ENCODE measurements at places on chromosomes 16 and 17.
A peak's percentile ranks its signal among the peaks of the same experiment; 100 is the strongest.

GRCh38 chr17:57735707-57736106 lies 9.4 kb downstream of the CCDC182 start:
- peak; percentile 47 for DNase-seq

GRCh38 chr16:1858189-1858865 lies 13.6 kb downstream of the MEIOB start:
- no peak for DNase-seq

- DNase-seq, result peak; percentile 57
Observed at GRCh38 chr16:30844671-30845449, 49.0 kb downstream of the BCL7C start.

GRCh38 chr17:2222301-2222700 lies 81.3 kb downstream of the SMG6 start:
- no peak for DNase-seq

GRCh38 chr16:67902831-67903230 lies 9.8 kb downstream of the PSKH1 start:
- DNase-seq, result no peak

DNA sequence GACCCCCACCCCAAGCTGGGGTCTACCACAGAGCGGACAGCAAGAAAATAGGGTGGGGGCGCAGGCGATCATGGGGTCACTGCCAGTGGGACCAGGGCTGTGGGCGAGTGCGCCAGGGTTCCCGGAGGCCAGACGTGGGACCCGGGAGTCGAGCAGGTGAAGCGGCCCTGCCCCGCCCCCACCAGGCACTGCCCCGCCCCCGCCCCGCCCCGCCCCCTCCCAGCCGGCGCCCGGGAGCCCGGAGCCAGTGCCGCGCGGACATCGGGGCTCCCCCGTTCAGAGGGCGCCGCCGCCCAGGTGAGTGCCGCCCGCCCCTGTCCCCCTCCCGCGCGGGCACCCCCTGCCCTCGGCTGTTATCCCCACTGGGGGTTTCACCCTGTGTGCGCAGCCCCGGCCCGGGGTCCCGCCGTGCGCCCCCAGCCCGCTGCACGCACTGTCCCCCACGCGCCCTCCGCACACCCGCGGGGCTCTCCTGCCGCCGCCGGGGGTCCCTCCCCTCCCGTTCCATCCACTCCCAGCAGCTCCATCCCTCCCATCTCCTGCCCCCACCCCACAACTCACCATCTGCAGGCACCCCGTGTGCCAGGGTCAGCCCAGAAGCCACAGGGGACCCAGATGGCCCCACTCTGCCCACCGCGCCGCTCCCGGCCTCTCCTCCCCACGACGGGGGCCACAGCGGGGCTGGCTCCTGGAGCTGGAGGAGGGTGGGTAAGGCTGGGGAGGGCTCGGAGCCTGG lies at the start of gene SSTR5:
Gene SSTR5 (plus strand): TSS at position 222 of the 736 bp plus-strand sequence. CDS start 6,122 bp downstream, outside the sequence.
- DNase-seq, result no peak

GRCh38 chr17:18141210-18141803 lies 32.8 kb downstream of the MYO15A start:
- DNase-seq, result peak; percentile 66

DNA sequence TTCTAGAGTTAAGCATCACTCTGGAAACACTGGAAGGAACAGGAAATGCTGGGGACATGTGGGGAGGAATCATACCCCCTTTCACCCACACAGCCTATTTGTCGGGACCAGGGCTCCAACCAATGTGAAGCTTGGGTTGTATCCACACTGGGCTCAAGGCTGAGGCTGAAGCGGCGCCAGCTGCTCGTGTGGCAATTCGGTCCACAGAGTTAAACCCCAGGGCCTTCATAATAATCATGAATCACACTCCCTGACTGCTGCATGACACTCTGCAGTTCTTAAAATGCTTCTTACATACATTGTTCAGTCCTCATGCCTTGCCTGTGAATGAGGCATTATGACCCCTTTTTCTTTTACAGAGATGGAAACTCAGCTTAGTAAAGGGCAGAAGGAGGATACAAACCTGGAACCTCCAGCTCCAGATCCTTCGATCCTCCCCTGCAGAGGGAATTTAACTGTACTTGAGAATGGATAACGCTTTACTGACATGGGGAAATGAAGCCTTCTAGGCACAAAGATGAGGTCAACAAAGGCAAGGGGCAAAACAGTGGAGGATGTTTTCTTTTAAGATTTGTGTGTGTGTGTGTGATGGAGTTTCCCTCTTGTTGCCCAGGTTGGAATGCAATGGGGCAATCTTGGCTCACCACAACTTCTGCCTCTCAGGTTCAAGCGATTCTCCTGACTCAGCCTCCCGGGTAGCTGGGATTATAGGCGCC lies 72.7 kb downstream of the SOX9 start:
- no peak for DNase-seq

DNA sequence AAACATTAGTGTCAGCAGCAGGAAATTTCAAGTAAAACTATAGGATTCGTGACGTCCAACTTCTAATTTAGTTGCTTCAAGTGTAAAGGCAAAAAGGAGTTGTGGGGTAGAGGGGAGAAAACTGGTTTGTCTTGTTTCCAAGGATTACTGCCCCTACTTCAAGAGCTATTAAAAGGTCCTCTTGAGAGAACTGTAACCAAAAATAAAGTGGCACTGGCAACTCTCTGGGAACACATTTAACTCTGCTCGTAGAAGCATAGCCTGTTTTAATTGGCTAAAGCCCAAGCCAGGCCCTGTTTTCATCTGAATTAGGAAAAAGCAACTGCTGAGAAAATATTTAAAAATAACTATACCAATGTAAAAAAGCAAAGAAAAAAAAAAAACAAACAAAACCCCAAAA lies 51.8 kb upstream of the AKAP1 start:
- peak; percentile 96 for DNase-seq

- DNase-seq, result peak; percentile 46
Observed at GRCh38 chr17:40290629-40291280, 3.1 kb downstream of the CDC6 start.

DNA sequence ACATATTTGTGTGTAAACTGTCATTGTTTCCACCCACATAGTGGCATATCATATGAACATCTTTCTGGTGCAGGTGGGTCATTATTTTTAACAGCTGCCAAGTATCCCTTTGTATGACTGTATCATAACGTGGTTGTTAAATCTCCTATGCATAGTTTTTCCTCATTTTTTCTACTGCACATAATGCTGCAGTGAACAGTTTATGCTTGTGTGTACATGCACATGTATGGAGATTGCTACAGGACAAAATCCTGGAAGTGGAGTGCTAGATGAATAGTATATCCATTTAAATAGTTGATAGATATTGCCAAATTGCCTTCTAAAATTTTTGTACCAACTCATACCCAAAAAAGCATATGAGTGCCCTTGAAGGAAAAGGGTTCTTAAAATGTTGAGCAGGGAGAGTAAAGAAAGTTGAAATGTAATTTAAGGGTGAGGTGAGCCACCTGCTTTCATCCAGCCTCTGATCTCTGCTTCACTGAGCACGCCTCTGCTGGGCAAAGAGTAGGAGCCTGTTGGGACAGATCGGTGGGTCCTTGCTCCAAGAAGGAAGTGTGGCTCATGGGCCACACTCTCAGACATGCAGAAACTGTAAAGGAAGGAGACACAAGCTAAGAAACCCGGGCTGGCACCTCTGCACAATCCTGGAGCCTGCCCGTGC lies 55.3 kb downstream of the HLF start:
- DNase-seq, result no peak

GRCh38 chr17:43844241-43844640 lies 2.7 kb upstream of the CD300LG start:
- DNase-seq, result no peak

DNA sequence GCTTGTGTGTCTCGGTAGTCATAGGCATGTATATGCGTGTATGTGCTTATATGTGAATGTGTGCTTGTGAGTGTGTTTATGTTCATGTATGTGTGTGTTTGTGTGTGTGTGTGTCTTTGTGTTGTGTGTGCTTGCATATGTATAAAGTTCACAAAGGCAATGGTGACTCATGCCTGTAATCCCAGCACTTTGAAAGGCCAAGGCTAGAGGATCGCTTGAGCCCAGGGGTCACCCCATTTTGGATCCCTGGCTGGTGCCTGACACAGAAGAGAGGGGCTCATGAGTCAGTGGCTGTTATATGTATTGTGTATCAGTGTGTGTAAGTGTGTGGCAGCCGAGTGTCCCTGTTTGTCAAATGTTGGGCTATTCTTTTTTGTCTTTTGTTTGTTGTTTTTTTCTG lies 69.3 kb downstream of the ABCC1 start:
- DNase-seq, result no peak

- DNase-seq, result peak; percentile 93
Observed at GRCh38 chr16:79600638-79601091, at the start of gene MAF. TSS of gene MAF (minus strand) at chr16:79600737. CDS start at chr16:79599902, 835 bp downstream.

DNA sequence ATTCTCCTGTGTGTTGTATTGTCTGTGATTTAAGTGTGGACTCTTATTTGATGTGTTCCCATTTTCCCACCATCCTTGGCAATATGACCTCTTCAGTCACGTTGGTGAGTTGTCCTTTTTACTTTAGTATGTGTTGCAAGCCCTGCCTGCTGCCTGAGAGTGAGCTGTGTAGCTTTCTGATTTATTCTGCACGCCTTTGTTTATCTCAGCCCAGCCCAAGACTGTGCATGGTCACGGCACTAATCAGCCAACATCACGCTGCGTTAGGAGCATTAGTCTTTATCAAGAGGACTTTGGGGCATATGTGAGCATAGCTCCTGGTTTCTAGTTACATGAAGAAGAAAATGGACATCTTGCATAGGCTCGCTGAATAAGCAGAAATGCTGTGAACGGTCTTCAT lies 6.0 kb downstream of the TOM1L1 start:
- no peak for DNase-seq

DNA sequence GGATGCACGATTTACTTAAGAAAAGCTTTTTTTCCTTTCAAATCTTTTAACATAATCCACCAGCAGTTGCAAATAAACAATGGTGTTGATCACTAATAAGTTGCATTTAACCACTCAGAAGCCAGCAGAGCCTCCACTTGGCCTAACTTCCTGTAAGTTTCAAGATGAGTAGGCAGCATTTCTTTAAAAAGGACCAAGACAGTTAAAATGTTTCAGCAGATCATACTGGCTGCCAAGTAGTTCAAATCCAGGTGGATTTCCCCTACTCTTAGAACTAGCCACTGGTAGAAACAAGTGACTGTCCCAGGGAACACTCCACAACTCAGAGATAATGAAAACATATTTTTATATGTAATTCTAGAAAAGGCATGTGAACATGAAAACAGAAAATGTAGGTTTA lies 17.0 kb upstream of the RFFL start:
- DNase-seq, result no peak

DNA sequence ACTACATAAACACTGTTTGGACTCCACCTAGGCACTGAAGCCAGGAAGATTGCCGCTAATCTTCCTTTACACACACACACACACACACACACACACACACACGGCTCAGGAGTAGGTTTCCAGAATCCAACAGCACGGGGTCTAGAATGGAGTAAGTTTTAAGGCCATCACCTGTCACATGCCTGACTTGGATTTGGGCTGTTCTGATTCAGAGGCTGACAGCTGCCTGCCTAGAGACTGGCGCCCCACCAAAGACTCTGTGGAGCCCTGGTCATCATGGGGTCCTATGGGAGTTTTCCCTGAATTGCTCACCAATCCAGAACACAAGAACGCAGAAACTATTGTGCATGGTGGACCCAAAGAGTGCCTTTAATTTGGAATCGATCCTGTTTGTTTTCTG lies 10.9 kb downstream of the CDRT4 start:
- no peak for DNase-seq

DNA sequence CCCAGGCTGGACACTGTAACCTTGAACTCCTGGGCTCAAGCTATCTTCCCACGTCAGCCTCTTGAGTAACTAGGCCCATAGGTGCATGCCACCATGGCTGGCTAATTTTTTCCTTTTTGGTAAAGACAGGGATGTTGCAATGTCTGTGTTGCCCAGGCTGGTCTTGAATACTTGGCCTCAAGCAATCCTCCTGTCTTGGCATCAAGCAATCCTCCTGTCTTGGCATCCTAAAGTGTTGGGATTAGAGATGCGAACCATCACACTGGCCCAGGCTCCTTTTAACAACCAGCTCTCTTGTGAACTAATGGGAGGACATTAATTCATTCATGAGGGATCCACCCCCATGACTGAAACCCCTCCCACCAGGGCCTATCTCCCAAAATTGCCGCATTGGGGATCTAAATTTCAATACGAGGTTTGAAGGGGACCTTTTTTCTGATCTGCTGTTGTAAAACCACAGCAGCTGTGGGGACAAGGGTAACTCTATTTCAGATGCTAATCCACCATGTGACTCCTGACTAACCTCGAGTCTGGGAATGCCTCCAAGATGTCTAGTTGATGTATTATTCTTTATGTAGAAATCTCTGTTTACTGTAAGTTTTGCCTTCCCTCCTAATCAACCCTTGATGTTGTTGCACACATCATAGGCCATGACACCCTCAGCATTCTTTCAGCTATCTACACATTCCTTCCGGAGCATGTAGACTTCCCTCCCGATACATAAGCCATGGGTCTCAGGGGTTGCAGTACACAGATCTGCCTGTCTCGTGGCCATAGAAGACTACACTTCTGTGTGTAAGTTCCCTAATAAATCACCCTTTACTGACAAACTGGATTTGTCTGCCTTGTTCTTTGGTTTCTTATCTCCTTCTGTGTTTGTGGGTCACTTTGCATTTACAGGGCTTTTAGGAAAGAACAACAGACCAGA lies 37.6 kb downstream of the RNF112 start:
- DNase-seq, result no peak

GRCh38 chr17:33978889-33979288 lies 276.2 kb upstream of the CCL2 start:
- DNase-seq, result no peak

DNA sequence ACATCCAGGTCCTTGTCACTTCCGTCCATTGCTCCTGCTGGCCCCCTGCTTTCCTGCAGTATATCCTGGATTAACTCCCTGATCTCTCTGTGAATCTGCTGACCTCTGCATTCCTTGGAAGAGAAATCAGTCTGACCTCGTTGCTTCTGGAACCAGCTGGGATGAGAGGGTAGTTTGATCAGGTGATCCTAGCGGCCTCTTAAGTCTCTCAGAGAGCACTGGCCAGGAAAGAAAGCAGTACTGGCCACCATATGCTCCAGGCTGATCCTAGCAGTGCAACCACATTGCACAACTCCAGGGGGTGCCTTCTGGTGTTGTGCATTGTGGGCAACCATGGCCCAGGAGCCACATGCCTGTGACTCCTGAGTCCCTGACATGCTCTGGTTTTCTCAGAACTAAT lies 79.2 kb downstream of the ARHGAP23 start:
- no peak for DNase-seq

- DNase-seq, result no peak
Observed at GRCh38 chr17:77450742-77451244, 310.0 kb downstream of the SEC14L1 start.

Data from NCI-H1105 treated with DMSO at 0.1 percent for 48 hours (cell line).